Upper lobe of left lung (tissue), 6 donors: ENCODE measurements at places on chromosomes 6 and 20. TPM values are rescaled to one million over a fixed set of nuclear protein-coding genes. Genes with fewer than 3 reads are reported as not detected.

COL9A1 gene
- total RNA-seq, result not detected

TREML1 gene
- not detected for total RNA-seq

GRCh38 chr20:46835418-46835817 is 59.2 kb upstream of the EYA2 start:
- no peak overlapping the region for H3K4me3 ChIP-seq
- H3K27ac ChIP-seq, result no peak overlapping the region
- H3K4me1 ChIP-seq, result no peaks in the 10 kb centered on the region
- no peaks in the 10 kb centered on the region for H3K27me3 ChIP-seq
- H3K36me3 ChIP-seq, result no peaks in the 10 kb centered on the region
- no peak for DNase-seq

- peak within 1 kb of the TSS; percentile 76 for H3K4me3 ChIP-seq
- peak within 1 kb of the TSS; percentile 86 for H3K27ac ChIP-seq
- peak; percentile 55 for DNase-seq
- peaks cover 29% of the 10 kb centered on the region for H3K4me1 ChIP-seq
Observed at GRCh38 chr20:46709459-46710152, at the start of gene SLC2A10. SLC2A10 (plus strand) TSS chr20:46709649; CDS start chr20:46709737, 88 bp downstream.

GRCh38 chr20:57661746-57662455 is 41.7 kb upstream of the ZBP1 start:
- H3K27ac ChIP-seq, result no peak overlapping the region
- no peak overlapping the region for H3K4me3 ChIP-seq
- peaks cover 8% of the 10 kb centered on the region for H3K4me1 ChIP-seq
- DNase-seq, result no peak
- no peaks in the 10 kb centered on the region for H3K36me3 ChIP-seq
- H3K27me3 ChIP-seq, result no peaks in the 10 kb centered on the region

- H3K27ac ChIP-seq, result no peak overlapping the region
- no peak overlapping the region for H3K4me3 ChIP-seq
- H3K36me3 ChIP-seq, result no peaks in the 10 kb centered on the region
- no peaks in the 10 kb centered on the region for H3K27me3 ChIP-seq
- H3K4me1 ChIP-seq, result no peaks in the 10 kb centered on the region
Observed at GRCh38 chr20:1700990-1701389, 43.4 kb upstream of the SIRPG start.

DNA sequence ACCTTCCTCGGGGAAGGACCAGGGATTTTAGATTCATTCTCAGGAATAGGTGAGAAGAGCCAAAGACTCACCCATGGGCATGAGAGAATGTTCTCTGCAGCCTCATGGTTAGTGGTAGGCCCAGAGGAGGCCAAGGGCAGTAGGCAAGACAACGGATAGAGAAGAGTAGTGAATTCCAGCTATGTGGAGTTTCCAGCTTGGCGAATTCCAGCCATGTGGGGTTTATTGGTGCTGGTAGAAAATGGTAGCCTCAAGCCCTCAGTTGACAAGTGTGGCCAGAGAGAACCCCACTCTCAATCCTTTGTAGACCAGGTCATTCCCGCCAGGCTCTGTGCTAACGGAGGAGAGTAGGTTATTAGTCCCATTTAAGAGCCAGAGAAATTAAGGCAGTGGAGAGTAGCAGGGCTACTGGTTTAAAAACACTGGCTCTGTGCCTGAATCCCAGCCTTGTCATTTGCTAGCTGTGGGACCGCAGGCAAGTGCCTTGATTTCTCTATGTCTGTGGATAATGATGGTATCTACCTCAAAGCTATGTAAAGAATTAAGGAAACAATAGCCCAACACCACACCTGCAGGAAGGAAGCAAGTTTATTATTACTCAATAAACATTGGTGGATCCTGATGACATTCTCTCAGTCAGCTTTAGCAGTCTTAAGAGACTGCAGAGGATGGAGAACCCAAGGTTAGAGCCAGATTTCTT is 2.0 kb upstream of the SLC9A8 start:
- DNase-seq, result no peak
- H3K4me1 ChIP-seq, result peaks cover 20% of the 10 kb centered on the region
- no peak overlapping the region for H3K4me3 ChIP-seq
- peak overlapping the region; percentile 98 for H3K27ac ChIP-seq
